Suppressor macrophage treated with lipopolysaccharide for 1 hour (primary cell): ENCODE measurements at places on chromosomes 2 and 18.
A peak's percentile ranks its signal among the peaks of the same experiment; 100 is the strongest.

DNA sequence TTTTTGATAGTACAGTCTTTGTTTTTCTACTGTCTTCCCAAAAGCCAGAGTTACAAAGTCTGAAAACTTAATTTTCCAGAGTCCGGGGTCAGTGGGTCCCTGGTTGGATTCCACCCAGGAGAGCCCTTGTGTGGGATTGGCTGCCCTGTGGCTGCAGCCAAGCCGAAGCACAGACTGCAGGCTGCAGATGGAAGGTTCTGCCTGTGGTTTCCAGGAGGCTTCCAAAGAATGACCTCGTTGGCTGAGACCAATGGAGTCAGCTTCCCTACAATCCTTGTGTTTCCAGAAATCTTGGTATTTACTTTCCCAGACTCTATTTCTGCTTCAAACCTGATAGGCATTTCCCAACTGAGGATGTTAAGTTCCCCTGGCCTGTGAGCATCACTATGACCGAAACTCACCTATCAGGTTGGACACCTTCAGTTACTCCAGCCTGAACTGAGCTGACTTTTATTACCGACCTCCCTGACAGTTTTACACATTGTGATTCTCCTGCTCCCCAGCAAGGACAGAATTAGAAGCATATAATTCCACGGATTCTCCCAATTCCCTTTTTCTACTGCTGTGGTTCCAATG, 117.5 kb upstream of the CCDC68 start:
- DNase-seq, result no peak

GRCh38 chr18:57149531-57149930, 2.6 kb downstream of the BOD1L2 start:
- DNase-seq, result peak; percentile 30

GRCh38 chr2:64640153-64641044, 13.3 kb downstream of the SERTAD2 start:
- no peak for DNase-seq

DNA sequence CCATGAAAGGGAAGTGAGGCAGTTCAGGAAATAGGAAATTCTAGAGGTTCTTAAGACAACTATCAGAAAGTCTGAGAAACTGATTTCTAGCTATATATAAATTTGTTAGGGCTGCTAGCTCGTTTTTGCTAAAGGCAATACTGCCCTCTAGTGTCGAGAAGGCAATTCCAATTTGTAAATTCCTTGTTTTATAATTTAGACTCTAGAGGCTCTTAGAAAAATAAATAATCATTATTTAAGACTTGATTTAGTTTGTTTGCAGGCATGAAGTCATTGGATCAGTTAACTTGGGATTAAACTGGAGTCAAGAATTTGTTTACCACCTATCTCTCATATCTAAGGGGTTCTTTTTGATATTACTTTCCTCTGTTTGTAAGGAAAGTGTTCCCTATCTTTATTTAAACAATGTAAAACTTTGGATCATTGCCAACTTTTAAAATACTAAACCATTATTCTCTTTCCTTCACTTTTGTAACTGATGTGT, 66.2 kb downstream of the ACVR2A start:
- DNase-seq, result peak; percentile 70

GRCh38 chr2:78757640-78758039, 267.9 kb upstream of the REG3G start:
- DNase-seq, result no peak

DNA sequence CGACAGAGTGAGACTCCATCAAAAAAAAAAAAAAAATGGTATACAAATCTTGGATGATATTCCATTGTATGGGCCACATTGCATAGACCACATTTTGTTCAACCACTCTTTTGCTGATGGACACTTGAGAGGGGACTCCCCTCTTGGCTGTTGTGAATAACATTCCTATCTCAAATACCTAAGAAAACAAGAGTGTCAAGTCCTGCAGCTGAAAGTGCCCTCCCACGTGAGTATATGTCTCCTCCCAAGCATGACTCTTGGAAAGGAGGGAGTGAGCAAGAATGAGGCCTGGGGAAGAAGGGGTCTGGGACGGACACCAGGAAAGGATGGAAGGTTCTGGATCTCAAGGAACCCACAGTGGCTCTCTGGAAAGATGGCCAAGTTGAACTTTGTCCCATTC, 36.0 kb upstream of the NPAS2 start:
- DNase-seq, result no peak

DNA sequence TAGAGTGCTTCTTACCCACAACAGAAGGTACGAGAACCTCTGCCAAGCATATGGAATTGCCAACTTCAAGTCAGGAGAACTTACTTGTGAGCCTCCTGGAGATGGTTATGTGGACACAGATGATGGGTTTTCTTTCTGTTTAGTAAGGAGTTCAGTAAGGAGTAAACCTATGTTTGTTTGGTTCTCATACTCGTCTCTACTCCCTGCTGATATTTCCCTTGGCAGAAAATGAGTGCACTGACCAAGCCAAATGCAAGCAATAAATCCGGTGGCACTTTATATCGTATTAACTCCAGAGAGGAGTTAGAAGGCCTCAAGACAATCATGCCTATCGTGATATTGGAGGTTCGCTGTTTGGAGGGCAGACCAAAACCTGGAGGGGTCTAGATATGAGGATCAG, 83.2 kb upstream of the CYP1B1 start:
- DNase-seq, result no peak

GRCh38 chr2:20781656-20782265, 41.1 kb downstream of the LDAH start:
- peak; percentile 50 for DNase-seq

GRCh38 chr2:159650574-159650973, 34.2 kb upstream of the BAZ2B start:
- DNase-seq, result no peak

- DNase-seq, result peak; percentile 6
Observed at GRCh38 chr2:98394595-98395153, 48.4 kb downstream of the CNGA3 start.

DNA sequence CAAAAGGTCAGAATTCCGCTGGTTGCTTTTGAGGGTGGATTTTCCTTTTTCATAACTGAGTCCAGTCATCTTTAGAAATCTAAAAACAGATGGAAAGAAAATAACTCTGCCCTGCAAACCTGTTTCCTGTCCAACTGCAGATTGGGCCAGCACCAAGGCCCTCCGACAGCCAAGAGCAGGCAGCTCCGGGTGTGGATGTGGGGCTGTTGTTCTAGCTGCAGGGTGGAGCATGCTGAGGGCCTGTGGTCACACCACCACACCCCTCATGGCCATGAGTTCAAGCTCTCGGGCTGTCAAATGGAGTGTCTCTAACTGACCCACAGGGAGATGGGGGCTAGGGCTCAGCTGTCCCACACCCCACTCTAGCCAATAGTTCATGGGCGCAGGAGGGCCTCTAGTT, 69.3 kb upstream of the BZW1 start:
- DNase-seq, result no peak

DNA sequence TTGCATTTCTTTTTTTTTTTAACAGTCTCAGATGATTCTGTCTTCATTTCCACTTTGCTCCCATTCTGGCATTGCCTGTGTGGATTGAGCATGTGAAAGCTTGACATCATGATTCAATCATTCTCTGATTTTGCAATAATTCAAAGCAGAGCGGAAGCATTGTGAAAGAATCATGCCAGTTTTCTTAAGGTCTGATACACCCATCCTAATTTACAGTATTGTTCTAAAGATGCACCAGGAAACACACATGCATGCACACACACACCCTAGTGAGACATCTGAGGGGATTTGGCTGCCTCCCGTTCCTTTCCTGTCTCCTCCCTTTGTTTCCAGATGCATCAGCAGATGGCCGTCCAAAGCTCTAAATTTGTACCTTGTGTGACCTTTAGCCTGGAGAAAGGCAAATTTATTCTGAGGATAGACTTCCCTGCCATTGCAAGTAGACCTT, 97.3 kb downstream of the FMNL2 start:
- peak; percentile 98 for DNase-seq

DNA sequence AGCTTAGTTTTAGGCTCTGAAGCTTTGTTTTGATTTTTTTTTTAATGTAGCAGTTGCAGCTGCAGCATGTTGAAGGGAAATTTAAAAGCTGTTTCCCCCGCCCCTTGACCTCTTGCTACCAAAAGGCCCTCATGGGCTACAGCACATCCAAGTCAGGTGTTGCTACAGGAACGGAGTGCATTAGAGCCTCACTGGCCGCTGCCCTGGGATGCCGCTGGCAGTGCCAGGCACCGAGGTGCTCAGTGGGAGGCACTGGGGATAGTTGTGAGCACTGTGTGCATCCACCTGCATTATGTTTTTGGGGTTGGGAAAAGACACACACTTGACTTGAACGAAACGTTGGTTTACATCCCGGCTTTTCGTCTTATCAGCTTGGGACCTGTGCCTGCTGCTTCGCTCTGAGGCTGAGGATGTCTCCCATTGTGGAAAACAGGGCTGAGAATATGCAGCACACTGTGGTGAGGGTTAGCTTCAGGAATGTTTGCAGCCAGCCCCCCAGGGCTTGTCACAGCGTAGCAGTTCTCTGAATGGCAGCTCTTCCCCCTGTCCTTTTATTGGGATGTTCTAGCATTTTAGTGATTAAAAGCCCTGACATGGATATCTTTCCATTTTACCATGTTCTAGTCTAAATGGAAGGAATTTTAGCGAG, 24.1 kb downstream of the DCDC2C start:
- DNase-seq, result no peak

DNA sequence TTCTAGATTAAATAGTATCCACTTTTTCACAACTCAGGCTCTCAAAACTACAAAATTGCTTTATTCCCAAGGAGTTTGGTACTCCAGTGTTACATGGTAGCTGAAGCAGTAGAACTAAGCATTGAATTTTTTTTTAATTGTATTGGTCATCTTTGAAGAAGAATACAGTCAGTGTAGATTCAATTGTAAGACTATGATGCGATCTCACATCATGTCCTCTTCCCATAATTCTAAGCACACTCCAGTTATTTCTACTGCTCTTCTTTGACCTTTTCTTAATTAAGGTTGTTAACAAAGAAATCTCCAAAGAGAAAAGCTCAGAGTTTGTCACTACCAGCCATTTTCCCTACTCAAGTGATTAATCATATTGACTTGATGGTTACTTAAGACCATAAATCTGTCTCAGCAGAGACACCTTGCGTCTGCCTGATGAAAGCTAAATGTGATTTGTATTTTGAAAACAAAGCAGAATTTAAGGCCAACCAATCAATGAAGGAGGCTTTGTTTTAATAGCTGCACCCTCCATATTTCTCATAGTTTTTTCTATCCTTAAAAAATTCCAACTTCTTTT, 130.2 kb downstream of the DTNA start:
- no peak for DNase-seq

DNA sequence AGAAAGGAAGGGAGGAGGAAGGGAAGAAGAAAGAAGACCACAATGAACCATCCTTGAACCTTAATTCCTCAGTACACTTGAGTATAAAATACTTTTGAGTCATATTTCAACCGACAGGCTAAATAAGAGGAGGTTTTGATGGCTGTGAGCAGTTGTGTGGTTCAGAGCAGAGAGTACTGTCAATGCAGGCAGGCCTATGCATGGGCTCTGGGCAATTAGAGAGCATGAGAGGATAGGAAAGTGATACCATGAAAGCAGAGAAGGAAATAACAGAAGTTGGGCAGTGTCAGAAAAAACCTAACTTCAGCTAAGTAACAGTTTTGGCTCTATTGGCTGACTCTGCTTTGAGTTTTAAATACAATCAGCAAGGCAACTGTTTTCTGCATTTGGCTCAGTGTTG, 123.6 kb upstream of the STK17B start:
- DNase-seq, result peak; percentile 44

DNA sequence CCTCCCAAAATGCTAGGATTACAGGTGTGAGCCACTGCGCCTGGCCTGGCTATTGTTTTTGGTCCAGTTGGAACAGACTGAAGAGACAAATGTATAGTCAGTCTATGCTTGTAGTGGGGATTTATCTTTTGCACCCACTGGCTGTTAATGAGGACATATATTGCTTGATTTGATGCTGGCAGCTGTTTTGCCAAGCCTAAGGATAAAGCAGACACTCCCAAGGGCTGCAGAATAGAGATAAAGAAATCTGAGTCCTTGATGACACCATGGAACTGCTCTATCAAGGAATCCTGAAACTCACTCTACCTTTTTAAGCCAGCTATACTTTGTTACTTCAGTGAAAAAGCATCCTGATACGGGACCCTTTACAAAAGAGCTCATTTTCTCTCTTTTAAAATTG, 43.1 kb upstream of the ENOSF1 start:
- DNase-seq, result no peak

- DNase-seq, result no peak
Observed at GRCh38 chr2:25270061-25270460, 71.7 kb downstream of the DNMT3A start.

DNA sequence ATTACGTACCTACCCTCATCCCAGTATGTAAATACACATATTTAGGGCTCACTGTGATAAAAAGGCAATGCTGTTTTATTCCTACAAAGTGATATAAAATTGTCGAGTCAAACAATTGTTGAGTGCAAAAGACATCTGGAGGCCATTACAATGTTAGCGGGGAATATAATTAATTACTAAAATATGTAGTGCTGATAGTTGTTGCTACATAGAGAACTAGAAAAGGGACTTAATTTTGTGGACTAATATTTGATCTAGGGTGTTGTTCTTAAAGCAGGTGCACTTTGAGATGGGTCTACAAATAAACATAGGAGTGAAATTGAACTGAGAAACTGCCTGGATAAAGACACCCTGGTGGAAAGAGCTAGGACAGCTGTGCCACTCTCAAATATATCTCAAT, 300.1 kb downstream of the NOL4 start:
- DNase-seq, result no peak

DNA sequence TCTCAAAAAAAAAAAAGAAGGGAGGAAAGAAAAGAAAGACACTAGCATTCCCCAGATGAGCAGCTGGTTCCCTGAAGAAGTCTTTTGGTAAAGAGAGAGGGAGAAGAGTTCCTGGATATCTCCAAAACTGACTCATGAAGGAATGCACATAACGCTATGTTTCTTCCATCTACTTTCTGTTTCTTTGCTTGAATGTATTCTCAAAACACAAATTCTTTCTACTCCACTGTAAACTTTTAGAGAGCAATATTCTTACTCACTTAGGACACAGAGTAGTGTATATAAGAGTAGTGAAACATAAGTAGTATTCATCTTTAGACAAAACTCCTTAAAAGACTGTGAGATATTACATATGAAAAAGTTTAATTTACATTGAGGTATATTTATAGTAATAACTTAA, 64.2 kb downstream of the TRIP12 start:
- no peak for DNase-seq
